ENCODE measurements at places on chromosomes 6 and 20. TPM values are rescaled to one million over a fixed set of nuclear protein-coding genes. Genes with fewer than 3 reads are reported as not detected.

Gene CDH4
- 0.32 TPM for total RNA-seq

Gene BEND6
- 13.1 TPM for total RNA-seq

Gene BCAS1
- under 0.01 TPM for total RNA-seq

Gene PLG
- total RNA-seq, result not detected

Gene PLN
- total RNA-seq, result under 0.01 TPM

Gene TAAR5
- total RNA-seq, result not detected

Gene KIF6
- 0.16 TPM for total RNA-seq

Gene SLC2A10
- total RNA-seq, result 40.6 TPM

Gene ADGRF1
- not detected for total RNA-seq

Gene FOXF2
- total RNA-seq, result 31.2 TPM

Gene ZBTB22
- 34.4 TPM for total RNA-seq

Gene ENPP4
- 0.16 TPM for total RNA-seq

Gene GFRA4
- total RNA-seq, result not detected

Gene SAMD3
- 4.4 TPM for total RNA-seq

Gene BMP6
- 0.77 TPM for total RNA-seq

Gene AVP
- not detected for total RNA-seq

Gene CPNE5
- total RNA-seq, result 0.47 TPM

Gene KCNK5
- not detected for total RNA-seq

Gene WFDC2
- not detected for total RNA-seq

Gene NHLRC1
- total RNA-seq, result 2.2 TPM

Gene SLC35D3
- not detected for total RNA-seq

Gene CST5
- not detected for total RNA-seq

Gene AGER
- total RNA-seq, result 0.16 TPM

Gene GABRR1
- not detected for total RNA-seq

Gene SPATA25
- 1.4 TPM for total RNA-seq

Gene RSPO4
- total RNA-seq, result not detected

Gene DLK2
- 0.63 TPM for total RNA-seq

Gene ELOVL4
- 7.3 TPM for total RNA-seq

Gene PRDM1
- 1.2 TPM for total RNA-seq

Gene YWHAB
- total RNA-seq, result 38.5 TPM

Gene GUCA1A
- total RNA-seq, result not detected

Gene HLA-DPB1
- 10.4 TPM for total RNA-seq

Gene FABP7
- not detected for total RNA-seq
